Endodermal cell (in vitro differentiated cells): ENCODE measurements at places on chromosomes 3 and 15. TPM values are rescaled to one million over a fixed set of nuclear protein-coding genes. Genes with fewer than 3 reads are reported as not detected.

DNA sequence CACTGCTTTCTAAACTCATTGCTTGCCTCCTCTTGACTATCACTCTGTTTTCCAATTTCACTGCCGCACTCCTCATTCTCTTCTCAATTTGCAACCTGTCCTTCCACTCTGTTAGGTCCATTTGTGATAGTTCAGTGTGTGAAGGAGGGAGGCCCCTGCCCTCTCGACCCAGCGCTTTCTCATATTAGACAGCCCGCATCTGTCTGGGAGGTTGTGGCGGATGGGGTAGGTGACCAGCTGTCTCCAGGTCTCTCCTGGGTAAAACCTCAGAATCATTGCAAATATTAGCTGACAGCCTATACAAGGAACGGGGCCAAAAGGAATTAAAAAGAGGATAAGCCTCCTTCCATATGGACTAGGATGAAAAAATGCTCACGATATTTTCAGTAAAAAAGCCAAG, 358.3 kb downstream of the SHQ1 start:
- no peak for DNase-seq
- no peaks in the 10 kb centered on the region for H3K4me1 ChIP-seq
- H3K27ac ChIP-seq, result no peak overlapping the region
- H3K4me3 ChIP-seq, result no peak overlapping the region
- no peaks in the 10 kb centered on the region for H3K27me3 ChIP-seq
- H3K36me3 ChIP-seq, result no peaks in the 10 kb centered on the region

Gene LRRC58
- 15.1 and 16.0 TPM in 2 replicates for total RNA-seq

Gene CNTN3
- 2.0 to 2.7 TPM (median 2.5 TPM) in 3 replicates for total RNA-seq

- H3K36me3 ChIP-seq, result no peaks in the 10 kb centered on the region
- H3K27me3 ChIP-seq, result no peaks in the 10 kb centered on the region
- H3K4me3 ChIP-seq, result no peak overlapping the region
- no peak overlapping the region for H3K27ac ChIP-seq
- H3K4me1 ChIP-seq, result no peaks in the 10 kb centered on the region
Observed at GRCh38 chr3:69309814-69310213, 76.1 kb downstream of the FRMD4B start.

- no peaks in the 10 kb centered on the region for H3K36me3 ChIP-seq
- H3K4me3 ChIP-seq, result no peak overlapping the region
- H3K4me1 ChIP-seq, result peaks cover 14% of the 10 kb centered on the region
- no peak for DNase-seq
Observed at GRCh38 chr15:66184492-66184891, 69.1 kb downstream of the MEGF11 start.

Gene CAPN3
- 0.34 and 1.5 TPM in 2 replicates for total RNA-seq

- H3K27ac ChIP-seq, result no peak overlapping the region
- no peaks in the 10 kb centered on the region for H3K36me3 ChIP-seq
- peaks cover 50% of the 10 kb centered on the region for H3K27me3 ChIP-seq
- DNase-seq, result no peak
Observed at GRCh38 chr3:152291649-152292066, 22.9 kb downstream of the MBNL1 start.

Gene GOLGA6B
- 0.38 TPM in 1 of 3 replicates, not detected in the others for total RNA-seq
